ENCODE measurements at places on chromosomes 6 and 20.

- DNase-seq: no peak
Observed at GRCh38 chr20:48769069-48769983, 58.5 kb downstream of the PREX1 start.

- DNase-seq: no peak
Observed at GRCh38 chr6:142174703-142175102, 27.6 kb downstream of the VTA1 start.

- DNase-seq: no peak
Observed at GRCh38 chr6:135159531-135159930, 21.6 kb upstream of the MYB start.

- DNase-seq: no peak
Observed at GRCh38 chr6:154030646-154031045, 8.4 kb upstream of the OPRM1 start.

DNA sequence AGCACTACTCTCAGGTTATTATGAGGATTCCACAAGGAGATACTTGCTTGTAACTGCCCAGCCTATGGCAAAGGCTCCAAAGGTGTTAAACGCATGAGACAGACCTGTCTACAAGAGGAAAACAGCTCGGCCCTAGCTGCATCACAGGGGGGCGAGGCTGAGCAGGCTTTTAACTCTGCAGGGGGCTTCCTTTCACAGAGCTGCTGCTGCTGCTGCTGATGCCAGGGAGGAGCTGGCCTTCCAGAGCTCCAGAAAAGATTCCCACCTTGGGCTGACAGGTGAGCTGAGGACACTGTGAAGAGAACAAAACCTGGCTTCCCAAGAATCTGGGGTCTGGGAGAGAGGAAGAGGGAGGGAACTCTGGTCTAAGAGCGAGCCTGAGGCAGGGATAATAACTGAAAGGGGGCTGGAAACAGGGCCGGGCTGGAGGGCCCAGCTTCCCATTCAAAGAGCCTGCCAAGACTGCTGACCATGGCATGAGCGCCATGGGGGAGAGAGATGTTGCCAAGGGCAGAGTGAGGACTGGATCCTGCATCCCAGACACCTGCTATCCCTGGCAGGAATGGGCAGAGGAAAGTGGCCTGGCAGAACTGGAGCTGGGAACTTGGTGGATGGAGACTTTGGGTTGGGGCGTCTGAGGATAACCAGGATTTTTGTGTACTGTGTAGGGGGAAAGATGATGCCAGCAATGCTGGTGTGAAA lies 211.1 kb upstream of the LRFN2 start:
- DNase-seq: no peak

GRCh38 chr6:117817499-117817898 lies 89.6 kb upstream of the SLC35F1 start:
- DNase-seq: no peak

DNA sequence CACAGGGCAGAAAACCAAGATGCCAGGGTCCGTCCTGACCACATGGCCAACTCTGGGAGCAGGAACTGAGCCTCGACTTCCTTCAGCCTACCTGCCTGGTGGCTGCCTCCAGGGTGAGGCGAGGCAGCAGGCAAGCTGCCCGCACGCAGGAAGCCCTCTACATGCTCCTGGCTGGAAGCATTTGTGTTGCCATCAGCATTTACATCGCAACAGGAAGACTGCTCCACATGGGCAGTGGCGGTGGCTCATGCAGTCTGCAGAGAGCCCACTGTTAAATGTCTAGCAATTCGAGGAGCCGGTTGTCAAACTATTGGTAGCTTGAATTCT lies 233.8 kb downstream of the SYNDIG1 start:
- DNase-seq: no peak

- DNase-seq: no peak
Observed at GRCh38 chr6:158907931-158908330, 88.8 kb upstream of the EZR start.

DNA sequence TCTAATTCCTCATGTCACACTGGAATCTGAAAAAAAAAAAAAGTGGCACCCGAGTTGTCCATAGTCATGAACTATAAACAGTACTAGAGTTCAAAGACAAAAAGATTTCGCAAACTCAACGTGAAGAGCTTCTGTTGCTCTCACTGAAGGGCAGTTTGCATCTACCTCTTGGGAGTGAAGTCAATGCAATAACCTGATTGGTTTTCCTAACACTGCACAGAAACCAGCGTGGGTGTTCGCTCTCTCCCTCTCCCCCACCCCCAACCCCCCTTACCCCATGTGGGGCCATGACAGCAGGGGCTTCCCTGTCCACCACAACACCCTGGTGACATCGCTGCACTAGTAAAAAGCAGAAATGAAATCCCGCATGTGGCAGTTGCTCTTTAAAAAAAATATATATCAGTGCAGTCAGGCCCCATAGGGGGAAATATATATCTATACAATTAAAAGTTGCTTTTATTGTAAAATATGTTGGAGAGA lies 66.9 kb downstream of the GMPR start:
- no peak for DNase-seq

DNA sequence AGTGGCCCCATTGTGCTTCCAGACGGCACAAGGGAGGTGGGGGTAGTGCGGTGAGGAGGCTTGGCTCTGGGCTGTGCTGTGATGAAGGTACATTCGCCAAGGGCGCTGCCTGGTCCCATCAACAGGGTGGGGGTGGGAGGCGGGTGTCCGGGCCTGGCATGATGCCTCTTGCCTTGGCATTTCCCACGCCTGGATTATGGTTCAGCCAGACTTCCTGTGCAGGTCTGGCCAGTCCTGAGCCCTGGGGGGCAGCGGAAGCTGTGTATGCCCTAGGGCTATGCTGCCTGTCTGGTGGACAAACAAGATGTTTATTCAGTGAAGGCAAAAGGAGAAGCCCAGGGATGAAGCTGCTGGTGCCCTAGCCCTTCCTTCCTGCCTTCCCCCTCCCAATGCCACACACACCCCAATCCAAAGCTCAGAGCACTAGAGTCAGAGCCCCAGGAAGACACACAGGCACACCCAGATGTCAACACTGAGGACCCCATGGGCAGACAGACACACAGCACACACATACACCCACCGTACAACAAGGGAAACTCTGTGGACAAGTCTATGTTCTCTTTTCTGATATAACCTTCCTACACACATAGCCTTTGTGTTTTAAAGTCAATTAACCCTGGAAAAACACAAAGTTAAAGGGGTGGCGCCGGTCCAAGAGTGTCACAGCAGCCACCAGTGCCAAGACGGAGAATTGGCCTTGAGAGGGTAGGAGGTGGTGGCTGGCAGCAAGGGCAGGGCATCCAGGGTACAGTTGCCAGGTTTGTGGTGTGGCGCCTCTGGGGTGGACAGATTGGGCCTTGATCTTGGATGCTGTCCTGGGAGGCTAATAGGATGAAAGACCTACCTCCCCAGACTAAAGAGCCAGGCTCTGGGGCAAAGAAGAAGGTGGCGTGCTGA lies 54.7 kb upstream of the SAYSD1 start:
- DNase-seq: peak; percentile 52

DNA sequence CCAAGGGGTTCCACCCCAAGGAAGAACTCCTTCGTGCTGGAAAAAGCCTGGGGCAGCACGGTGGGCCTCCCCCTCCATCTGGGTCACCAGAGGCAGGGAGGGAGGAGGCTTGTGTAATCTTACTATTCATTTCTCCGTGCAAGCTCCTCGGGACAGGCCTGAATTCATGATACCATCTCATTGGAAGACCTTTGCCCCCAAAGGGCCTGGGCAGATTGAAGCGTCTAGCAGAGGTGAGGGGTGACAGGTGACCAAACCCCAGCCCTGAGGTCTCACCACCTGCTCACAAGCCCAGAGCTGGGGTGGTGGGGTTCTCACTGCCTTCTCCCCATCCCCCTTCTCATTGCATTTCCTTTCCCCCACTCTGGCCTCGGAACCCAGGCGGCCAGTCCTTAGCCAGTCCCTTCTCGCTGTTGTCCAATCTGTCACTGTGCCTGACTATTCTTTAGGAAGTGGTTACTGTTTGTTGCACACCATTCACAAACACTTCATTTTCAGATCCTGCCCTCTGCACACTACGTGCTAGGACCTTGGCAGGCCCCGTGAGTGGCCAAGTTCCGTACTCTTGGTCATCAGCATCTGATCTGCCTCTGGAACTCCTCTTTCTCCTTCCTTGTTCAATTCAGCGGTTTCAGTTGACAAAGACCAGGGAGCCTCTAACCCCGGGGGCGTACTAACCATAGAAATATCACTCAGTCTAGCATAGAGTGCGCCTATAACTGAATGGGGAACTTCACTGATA lies 137.1 kb downstream of the LY86 start:
- DNase-seq: no peak

DNA sequence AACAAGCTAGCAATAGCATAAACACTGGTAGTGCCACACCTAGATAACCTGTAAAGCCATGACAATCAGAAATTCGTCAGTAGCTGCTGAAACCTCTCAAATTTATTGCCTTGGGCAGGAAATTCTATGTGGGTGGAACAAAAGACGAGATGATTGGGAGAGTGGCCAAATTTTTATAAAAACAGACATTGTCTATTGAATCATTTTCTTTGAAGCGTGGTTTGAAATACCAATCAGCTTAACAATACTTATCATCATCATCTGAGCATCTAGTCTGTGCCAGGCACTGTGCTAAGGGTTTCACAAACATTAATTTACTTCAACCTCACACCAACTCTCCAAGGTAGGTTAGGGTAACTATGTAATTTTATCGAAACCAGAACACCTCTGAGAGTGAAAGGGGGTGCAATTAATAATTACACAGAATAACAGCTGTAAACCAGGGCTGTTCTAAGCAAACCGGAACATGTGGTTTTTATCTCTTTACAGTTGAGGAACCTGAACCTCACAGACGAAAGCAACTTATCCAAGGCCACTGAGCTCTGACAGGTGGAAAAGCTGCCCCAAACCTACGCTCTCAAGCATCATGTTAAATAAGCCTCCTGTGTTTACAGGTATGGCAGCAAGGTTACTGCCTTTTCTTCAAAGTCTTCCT lies 43.4 kb downstream of the NHSL1 start:
- DNase-seq: no peak

DNA sequence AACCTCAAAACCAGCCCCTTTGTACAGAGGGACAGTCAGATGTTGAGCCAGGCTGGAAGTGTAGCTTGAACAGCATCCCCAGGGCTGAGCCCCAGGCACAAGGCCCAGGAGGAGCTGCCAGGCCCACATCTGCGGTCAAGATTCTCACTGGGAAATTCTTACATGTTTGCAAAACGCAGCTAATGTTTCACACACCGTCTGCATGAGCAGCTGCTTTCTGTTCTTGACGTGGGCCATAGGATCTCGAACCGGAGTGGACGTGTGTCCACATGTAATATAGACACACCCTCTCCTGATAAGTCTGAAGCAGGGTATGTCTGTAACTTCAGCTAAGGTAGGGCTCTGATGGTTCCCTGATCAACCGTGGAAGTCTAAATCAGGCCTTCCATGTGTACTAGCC lies 41.3 kb upstream of the TRAF3IP2 start:
- peak; percentile 78 for DNase-seq

DNA sequence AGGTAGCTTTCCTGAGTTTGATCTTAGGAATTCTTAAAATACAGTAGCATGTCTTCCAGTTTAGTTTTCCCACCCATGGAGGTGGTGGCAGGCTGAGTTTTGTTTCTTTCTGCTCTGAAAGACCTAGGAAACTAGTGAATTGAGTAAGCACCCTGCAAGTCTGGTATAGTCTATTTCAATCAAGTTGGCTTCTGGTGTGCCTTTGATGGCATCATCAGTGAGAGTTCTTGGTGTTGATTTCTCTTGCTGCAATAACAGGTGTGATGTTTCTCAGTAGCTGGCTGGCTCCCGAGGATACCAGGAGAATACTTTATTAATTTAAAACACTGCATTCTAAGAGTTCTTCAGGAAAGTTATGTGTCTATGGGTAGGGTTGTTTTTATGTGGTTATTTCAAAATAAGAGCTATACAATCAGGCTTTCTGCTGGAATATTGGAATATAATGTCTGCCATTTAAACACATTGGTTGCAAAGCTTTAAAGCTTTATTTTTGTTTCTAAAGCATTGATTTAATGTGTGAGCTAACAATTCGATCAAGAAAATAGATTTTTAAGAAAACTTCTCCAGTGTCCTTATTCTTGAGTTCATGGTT lies 19.0 kb downstream of the VAPB start:
- DNase-seq: no peak

GRCh38 chr20:39111359-39112177 lies 149.4 kb downstream of the DHX35 start:
- DNase-seq: peak; percentile 62

DNA sequence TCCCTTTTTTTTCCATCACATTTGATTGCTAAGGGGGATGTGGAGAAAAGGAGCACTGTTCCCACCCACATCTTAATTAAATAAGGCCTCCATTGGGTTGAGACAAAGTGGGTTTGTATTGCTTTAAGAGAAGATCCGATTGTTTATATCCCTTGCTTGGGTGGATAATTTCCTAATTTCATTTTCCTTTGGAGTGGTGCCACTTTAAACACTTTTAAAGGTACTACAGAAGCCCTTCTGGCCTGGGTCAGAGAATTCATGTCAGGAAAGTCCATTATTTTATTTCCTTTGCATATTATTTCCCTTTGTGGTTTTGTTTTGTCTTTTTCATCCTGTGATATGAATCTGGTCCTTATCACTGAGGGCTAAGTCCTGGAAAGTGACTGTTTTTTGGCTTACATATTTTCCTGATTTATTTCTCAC lies 56.9 kb downstream of the PHACTR2 start:
- DNase-seq: no peak

- no peak for DNase-seq
Observed at GRCh38 chr6:133613211-133613610, 275.7 kb upstream of the TCF21 start.

Measured in right forelimb (tissue), 1 donor.